ENCODE measurements at places on chromosomes 12 and 14.

- no peak for DNase-seq
Measured at GRCh38 chr12:110249716-110250225, 31.3 kb upstream of the ATP2A2 start.

DNA sequence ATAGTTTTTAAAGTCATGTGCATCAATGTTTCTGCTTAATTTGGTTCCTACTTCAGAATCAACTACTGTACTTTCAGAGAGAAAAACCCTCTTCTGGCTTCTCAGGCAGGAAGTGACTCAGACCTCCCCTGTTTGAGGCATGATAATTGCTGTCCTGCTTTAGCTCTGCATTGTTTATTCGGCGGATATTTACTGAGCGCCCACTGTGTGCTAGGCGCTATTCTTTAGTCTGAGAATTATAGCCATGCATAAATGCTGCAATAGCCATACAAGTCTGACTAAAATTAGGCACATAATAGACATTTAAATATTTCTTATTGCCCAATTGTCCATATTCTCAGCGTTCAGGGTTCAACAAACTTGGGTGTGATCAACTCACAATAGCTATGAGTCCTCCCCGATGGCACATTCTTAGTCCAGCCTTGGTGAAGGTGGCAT is 6.1 kb upstream of the AMIGO2 start:
- no peak for DNase-seq

GRCh38 chr12:118103201-118103600 is 610 bp downstream of the VSIG10 start:
- no peak for DNase-seq

DNA sequence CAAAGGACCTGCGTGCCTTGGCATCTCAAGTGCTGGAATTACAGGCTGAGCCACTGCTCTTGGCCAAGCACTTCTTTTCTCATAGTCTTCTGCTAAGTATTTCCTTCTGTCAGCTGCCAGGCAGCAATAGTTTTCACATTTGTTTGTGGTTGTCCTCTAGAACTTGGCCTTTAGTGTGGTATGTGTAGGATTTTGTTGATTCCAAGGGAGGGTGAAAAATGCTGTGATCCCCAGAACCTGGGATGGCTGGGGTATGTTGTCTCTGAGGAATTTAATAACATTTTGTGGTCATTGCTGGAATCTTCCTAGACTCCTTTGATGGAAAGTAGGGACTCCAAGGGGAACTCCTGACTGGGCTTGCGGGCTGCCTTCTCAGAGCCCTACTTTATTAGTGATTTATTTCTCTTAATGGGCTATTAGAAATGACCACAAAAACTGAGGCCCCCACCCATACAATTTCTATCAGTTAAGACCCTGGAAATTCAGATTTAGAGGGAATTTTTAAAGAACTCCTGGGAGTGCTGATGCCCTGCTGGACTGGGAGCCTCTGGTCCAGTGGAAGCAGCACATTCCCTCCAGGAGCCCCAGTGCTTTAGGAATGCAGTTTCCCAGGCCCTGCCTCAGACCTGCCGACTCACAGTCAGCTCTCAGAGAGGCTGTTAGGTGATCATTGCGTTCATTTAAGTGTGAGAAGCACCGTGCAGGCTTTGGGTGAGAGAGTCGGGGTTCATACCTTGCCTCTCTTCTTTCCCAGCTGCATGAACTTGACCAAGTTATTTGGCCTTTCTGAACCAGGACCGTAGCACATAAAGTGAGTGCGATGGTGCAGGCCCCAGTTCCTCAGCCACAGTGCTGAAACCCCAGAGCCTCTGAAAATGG is 22.7 kb downstream of the TRAF3 start:
- no peak for DNase-seq

DNA sequence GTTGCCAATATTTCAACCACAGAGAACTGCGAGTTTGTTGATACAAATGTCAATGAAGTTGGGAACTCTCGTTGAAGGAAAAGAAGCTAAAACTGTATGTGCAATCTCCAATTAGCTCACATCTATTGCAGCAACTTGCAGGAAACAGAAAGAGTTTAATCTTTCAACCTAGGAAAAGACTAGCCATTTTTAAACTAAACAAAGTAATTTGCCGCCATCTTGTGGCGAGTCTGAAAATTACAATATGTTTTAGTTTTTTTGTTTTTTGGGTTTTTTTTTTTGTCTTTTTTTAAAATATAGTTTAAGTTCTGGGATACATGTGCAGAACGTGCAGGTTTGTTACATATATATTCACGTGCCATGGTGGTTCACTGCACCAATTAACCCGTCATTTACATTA is 131.2 kb upstream of the FOXG1 start:
- DNase-seq: no peak

DNA sequence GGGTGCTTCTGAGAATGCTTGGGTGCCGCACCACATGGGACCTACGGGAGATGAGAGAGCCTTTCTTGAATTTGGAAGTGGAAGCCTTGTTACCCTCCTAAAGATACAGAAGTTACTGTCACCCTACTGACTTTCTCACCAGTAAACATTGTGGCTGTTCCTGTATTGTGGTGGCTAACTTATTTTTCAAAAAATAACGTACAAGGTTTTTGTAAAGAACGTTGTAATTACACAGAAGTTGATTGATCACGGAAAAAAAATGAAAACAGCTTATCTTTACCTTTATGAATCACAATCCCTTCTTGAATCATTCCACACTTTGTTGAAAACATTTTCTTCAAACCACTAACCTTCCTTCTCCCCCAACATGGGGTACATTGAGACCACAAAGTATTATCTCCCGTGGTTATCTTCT is 22.0 kb upstream of the PPFIBP1 start:
- no peak for DNase-seq

- DNase-seq: no peak
Measured at GRCh38 chr14:104142136-104142945, 4.0 kb downstream of the KIF26A start.

DNA sequence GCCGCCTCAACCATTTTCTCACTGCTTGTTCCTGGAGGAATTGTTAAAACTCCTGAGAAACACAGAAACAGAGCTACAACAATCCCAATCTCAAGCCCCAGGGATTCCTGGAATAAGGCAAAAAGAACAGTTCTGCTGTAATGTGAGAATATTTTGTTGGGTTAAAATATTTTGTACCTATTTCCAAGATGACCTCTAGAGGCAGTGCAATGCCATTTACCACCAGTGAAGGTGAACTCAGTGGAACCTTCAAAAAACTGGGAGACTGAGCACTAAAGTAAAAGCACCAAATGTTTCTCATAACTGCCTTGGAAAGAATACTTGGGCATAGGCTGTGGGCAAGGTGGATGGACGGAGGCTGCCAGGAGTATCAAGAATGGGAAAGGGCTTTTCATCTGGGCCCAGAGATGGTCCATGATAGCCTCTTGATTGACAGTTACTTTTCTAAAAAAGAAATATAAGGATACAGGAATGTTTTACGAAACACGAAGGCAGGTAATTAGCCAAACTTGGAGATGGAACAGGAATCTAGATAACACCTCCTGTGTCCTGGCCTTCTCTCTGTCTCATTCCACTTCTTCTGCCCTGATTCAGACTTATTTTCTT is 334.0 kb upstream of the FLRT2 start:
- no peak for DNase-seq

DNA sequence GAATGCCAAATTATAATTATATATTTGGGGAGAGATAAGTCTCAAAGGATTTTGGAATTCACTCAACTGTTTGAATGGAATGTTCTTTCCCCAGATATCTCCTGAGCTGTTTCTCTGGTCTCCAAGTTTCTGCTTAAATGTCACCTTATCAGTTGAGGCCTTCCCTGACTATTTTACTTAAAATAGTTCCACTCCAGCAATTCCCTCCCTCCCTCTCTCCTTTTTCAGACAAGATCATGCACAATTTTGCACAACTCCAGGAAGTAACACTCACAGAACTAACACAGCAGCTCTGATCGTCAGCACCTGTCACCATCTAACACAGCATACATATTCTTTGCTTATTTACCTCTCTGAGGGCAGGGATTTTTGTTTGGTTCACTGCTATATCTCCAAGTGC is 12.5 kb downstream of the BTG1 start:
- DNase-seq: no peak

GRCh38 chr14:81324011-81324410 is 76.1 kb downstream of the STON2 start:
- DNase-seq: no peak

All from stimulated activated CD4-positive, alpha-beta T cell treated with anti-CD3 and anti-CD28 coated beads, TNF-alpha, amount 100 ng/mL, for 1 hour (primary cell).